ENCODE measurements at places on chromosomes 3 and 15. TPM values are rescaled to one million over a fixed set of nuclear protein-coding genes. Genes with fewer than 3 reads are reported as not detected.

GRCh38 chr3:32420126-32421038 lies 28.7 kb downstream of the CMTM7 start:
- DNase-seq: peak; percentile 99

GRCh38 chr3:197428117-197428801 lies 127.5 kb downstream of the BDH1 start:
- DNase-seq: peak; percentile 56

DNA sequence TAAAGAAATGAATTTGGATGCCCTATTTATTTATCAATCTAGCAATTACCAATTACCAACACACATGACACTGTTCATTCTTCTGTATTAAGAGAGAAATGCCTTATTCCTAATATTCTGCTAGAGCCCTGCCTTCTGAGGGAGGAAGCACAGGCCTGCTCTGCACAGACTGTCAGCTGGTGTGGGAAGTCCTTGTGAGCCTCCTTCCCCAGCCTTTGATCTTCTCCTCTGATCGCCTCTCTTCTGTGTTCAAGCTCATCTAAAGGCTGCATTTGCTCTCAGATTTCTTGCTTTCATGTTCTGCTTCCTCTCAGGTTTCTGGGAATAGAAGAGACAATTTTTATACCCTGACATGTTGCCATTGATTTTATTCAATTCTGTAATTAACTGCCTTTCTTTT lies 290.6 kb upstream of the UMPS start:
- no peak for DNase-seq

- DNase-seq: peak; percentile 81
These were observed 24.7 kb upstream of the ZBED2 start for GRCh38 chr3:111619833-111620232.

GRCh38 chr3:139157161-139157932 lies 112.7 kb upstream of the PRR23C start:
- DNase-seq: no peak

The CYP11A1 gene
- 0.87 TPM for total RNA-seq

DNA sequence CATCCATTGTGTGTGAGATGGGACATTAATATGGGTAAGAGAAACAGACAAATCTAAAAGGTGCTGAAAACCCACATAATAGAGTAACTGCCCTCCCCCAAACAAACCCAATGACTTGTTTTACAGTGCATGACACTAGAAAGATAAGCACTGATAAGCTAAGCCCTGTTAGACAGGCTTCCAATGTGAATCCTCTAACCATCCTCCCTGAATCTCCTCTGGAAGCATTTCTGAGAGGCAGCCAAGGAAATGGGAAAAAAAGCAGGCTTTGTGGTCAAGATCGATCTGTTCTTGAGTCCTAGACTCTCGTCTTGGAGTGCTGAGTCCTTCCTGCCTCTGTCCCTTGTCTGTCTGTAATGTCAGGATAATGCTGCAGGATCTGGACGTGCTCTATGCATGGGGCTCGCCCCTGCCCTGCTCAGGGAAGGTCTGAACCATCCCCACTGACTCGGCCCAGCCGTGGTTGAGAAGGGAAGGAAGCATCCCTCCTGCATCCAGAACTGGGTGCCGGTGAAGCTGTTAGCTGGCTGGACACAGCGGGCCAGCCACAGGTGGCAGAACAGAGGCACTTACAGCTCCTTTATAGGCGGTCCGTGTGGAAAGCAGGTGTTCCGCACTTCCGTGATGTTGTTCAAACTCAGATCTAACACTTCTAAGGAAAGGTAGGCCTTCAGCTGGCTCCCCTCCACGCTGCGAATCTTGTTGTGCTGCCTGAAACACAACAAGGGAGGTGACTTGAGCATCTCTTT lies 84.1 kb downstream of the LRIG1 start:
- DNase-seq: no peak

DNA sequence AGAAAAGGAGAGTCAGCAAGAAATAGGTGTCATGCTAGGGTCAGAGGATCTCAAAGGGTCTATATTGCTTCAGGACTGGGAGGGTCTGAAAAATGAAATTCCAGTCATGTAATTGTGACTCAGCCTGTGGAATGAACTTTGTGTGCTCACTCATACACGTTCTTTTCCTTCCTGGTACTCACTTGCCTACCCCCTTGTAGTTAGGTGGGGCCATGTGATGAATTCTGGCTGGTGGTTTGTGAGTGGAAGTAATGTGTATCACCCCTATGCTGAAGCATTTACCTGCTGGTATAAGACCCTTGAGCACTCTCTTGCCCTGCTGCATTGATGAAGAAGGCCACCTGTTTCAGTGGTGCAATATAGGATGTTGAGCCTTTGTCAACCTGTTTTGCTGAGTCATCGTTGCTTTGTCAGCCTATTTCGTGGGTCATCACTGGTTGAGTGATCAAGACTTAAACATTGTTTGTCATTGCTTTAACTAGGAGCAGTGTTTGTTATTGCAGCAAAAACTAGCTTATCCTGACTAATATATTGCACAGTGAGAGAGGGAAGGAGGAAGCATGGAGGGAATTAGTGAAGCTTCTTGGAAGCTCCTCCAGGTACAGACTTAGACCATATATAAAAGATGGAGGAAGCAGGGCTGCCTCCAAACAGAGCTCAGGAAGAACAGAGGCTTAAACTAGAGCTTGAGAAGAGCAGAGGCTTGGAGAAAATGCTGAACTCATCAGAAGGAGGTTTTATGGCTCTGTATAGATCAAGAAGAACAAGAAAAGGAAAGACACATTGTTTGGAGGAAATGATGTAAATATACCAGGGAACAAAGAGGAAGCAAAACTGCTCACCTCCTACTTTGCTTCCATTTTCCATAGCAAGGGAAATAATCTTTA lies 28.9 kb downstream of the TLNRD1 start:
- peak; percentile 50 for DNase-seq

- no peak for DNase-seq
These were observed 108.1 kb downstream of the RSRC1 start for GRCh38 chr3:158217992-158218391.

DNA sequence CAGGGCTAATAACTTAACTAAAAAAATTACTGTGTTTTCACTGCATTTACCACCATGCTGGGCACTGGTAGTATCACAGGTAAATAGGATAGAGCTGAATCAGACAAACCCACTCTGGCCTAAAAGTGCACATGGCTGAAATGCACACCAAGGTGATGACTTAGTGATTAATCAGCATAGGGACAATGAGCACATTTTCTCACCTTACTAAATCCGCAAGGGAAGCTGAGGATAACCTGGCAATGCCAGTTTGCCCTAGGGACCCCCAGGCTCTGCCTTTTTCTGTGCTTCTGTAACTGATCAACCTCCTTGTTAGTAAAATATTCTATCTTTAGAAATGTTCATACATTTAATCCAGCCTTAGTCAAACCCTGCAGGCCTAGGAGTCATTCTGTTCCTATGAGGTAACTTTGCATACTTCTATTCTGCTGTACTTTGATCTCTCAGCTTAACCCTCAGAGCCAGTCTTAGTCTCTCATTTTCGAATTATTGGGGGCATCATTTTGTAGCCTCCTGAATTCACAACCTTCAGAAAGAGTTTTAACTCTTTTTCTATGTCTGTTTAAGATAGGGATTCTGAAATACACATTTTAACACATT lies 562.9 kb upstream of the KCNMB2 start:
- DNase-seq: peak; percentile 20

- DNase-seq: no peak
These were observed 140.9 kb downstream of the KCNMB2 start for GRCh38 chr3:178676942-178677790.

DNA sequence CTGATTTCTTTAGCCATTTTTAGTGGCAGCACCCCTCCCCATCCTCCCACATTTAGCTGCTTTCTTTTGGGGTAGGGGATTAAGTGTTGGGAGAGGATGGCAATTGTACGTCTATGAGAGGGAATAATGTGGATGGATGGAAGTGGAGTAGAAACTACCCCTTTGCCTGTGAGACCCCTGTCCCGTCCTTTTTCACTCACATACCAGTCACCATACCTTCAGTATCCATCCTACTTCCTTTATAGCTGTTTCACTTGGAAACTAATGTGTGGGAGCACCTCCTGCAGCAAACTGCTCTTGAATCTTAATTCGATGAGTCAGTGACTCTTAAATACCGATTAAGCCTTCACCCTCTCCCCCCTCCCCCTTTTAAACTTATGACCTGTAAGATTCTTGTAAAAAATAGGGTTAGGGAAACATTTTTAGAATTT lies 730 bp downstream of the SPRED1 start:
- peak; percentile 72 for DNase-seq

DNA sequence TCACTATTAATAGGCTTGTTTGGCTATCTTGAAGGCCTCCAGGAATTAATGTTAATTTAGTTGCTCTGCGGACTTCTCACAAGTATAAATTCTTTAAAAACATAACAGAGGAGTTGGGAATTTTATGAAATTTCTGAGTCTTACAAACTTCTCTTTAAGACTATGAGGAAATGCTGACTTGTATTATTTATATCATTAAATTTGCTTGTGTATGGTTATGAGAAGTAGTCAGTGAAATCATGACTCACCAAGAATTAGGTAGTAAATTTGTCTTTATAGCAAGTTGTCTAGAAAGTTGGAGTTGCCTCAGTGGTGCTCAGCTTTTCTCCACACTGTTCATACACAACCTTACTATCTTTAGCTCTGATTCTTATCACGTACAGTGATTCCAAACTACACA lies 26.5 kb downstream of the PHLDB2 start:
- no peak for DNase-seq

GRCh38 chr3:118400886-118401285 lies 633.8 kb downstream of the IGSF11 start:
- no peak for DNase-seq

GRCh38 chr15:37055481-37055880 lies 44.9 kb downstream of the MEIS2 start:
- DNase-seq: no peak

The SENP5 gene
- total RNA-seq: 57.3 TPM

DNA sequence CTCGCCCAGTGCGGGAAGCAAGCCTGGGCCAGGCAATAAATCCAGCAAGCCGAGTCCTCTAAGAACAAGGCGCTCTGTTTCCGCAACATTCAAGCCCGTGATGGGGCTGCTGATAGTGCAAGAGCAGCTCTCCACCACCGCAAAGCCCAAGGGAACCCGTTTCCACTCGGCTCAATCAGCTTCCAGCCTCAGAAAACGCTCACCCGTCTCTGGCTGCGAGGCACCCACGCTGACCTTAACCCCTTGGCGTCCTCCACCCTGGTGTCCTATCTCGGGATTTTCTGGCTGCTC lies 17.8 kb downstream of the SPATA12 start:
- no peak for DNase-seq

The TMEM108 gene
- total RNA-seq: 0.27 TPM

DNA sequence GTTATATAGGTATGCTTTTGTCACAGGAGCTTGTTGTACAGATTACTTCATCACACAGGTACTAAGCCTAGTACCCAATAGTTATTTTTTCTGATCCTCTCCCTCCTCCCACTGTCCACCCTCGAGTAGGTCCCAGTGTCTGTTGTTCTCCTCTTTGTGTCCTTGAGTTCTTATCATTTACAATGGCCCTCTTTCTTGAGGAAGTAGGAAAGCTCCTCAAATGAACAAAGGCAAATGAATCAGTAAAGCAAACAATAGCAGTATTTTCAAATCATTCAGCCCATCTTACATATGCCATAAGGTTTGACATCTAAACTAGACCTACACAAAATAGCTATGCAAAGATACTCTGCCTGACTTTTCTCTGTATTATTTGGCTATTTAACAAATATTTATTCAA lies 211.5 kb downstream of the CDIN1 start:
- no peak for DNase-seq

The ATP13A3 gene
- 153 TPM for total RNA-seq

The FBXO40 gene
- 0.05 TPM for total RNA-seq

- DNase-seq: no peak
These were observed 610.5 kb upstream of the ZNF385D start for GRCh38 chr3:22361521-22361920.

The MGLL gene
- total RNA-seq: 10.5 TPM

DNA sequence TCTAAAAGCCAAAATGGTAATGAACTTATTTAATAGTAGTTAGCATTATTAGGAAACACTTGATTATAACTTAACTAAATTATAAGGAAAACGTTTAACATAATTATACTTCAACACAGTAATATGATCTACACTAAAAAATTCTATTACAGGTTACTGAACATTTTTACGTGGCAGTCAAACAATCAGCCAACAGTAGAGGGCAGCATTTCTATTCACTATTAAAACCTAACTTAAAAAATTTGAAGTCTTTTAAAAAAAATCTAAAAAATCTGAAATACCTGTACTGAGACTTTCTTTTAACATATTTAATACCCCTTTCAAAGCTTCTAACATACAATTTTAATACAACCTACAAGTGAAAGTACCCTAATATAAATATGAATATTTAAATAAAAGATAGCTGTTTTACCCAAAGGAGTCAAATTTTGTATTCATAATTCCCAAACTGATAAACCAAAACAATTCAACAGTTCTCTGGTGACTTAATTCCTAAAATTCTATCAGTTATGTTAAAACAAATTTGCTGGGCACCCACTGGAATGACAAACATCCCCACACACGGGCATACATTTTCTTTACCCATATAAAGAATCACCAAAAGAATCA lies 41.5 kb downstream of the DLG1 start:
- peak; percentile 69 for DNase-seq

- no peak for DNase-seq
These were observed 3.5 kb upstream of the SPTBN5 start for GRCh38 chr15:41897363-41897799.

DNA sequence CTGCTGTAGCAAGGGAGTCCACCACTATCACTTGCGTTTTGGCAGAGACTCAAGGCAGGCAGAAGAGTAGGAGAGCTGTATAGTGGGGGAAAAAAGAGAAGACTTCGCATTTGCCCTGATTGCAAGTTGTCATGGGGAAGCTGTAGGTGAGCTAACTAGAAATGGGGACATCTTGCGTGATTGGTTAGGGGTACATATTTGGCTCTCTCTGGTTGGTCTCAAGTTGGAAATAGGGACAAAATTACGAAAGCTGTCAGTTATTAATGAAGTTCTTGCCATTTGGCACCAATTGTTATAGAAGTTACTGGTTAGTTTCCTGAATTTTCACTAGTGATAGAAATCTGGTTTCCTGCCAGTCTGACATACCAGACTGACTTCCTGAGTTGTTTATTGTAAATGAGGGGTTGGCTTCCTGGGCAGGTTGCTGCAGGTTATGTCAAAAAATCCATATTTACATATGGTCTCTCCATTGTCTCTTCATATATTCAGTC lies 8.2 kb upstream of the SENP7 start:
- DNase-seq: no peak

GRCh38 chr3:38353151-38353550 lies 6.6 kb downstream of the XYLB start:
- no peak for DNase-seq

The GOLGA6L4 gene
- 0.29 TPM for total RNA-seq

GRCh38 chr3:55519019-55519418 lies 31.9 kb upstream of the WNT5A start:
- DNase-seq: no peak

The MASP1 gene
- not detected for total RNA-seq

The FES gene
- 15.0 TPM for total RNA-seq

The HESX1 gene
- total RNA-seq: 1.3 TPM

GRCh38 chr15:97866959-97867358 lies 93.5 kb upstream of the ARRDC4 start:
- DNase-seq: no peak

GRCh38 chr3:64108231-64108630 lies 84.9 kb upstream of the PSMD6 start:
- DNase-seq: no peak

The SYNPR gene
- not detected for total RNA-seq

The CLDN18 gene
- total RNA-seq: not detected

GRCh38 chr3:27526614-27527315 lies 42.6 kb upstream of the SLC4A7 start:
- DNase-seq: no peak

GRCh38 chr3:57382933-57383332 lies 90.4 kb upstream of the ASB14 start:
- DNase-seq: peak; percentile 45
